Myocyte (in vitro differentiated cells): ENCODE measurements at places on chromosomes 2 and 18. TPM values are rescaled to one million over a fixed set of nuclear protein-coding genes. Genes with fewer than 3 reads are reported as not detected.
A peak's percentile ranks its signal among the peaks of the same experiment; 100 is the strongest.

Gene KCNIP3
- 4.9 and 12.5 TPM in 2 replicates for total RNA-seq

Gene ALPP
- total RNA-seq, result not detected in 2 replicates

Gene CYP26B1
- total RNA-seq, result 0.10 and 0.19 TPM in 2 replicates

Gene FAHD2A
- total RNA-seq, result 35.1 and 37.6 TPM in 2 replicates

Gene FOXI3
- not detected in 2 replicates for total RNA-seq

Gene MLPH
- 47.0 and 51.0 TPM in 2 replicates for total RNA-seq

Gene ALPI
- not detected in 2 replicates for total RNA-seq

Gene GALNT3
- 0.16 and 0.37 TPM in 2 replicates for total RNA-seq

Gene AGXT
- not detected in 2 replicates for total RNA-seq

Gene CXCR1
- total RNA-seq, result not detected in 2 replicates

Gene MYL1
- 391 and 635 TPM in 2 replicates for total RNA-seq

Gene ERFE
- 8.5 and 10.1 TPM in 2 replicates for total RNA-seq

- no peak for DNase-seq
These were observed 194.0 kb upstream of the CYP26B1 start for GRCh38 chr2:72341639-72342038.

- no peak for DNase-seq
These were observed 26.0 kb upstream of the AMMECR1L start for GRCh38 chr2:127911737-127912136.

DNA sequence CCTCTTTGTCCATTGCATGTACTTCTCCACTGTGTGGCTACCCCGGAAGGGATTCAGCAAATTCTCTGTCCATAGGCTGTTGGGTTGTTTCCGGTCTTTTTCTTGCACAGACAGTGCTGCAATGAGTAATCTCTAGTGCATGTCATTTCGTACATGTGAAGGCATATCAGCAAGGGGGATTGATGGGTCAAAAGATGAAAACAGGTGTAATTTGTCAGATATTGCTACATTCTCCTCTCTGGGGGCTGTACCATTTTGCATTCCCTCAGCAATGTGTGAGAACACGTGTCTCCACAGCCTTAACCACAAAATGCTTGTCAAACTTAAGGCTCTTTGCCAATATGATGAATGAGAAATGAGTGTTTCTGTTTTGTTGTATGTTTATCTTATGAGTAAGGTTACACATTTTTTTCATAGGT, 60.5 kb downstream of the KLHL29 start:
- DNase-seq, result peak; percentile 57

DNA sequence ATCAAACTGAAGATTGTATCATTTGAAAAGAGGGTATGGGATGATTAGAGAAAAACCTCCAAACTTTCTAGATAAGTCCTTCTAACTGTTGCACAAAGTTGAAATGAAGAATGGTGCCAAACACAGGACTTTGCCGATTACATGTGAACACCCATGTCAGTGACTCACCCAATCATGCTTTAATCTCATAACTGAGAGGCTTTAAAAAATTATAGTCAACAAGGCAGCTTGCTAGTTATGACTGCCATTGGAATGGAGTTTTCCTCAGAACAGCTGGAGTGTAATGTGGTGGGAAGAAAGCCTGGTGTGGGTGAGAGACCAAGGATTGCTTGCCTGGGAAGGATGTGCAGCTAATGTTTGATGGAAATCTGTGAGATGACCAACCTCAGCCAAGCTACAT, 98.2 kb upstream of the ALPP start:
- peak; percentile 38 for DNase-seq

GRCh38 chr2:180709392-180710145, 270.8 kb upstream of the UBE2E3 start:
- no peak for DNase-seq

DNA sequence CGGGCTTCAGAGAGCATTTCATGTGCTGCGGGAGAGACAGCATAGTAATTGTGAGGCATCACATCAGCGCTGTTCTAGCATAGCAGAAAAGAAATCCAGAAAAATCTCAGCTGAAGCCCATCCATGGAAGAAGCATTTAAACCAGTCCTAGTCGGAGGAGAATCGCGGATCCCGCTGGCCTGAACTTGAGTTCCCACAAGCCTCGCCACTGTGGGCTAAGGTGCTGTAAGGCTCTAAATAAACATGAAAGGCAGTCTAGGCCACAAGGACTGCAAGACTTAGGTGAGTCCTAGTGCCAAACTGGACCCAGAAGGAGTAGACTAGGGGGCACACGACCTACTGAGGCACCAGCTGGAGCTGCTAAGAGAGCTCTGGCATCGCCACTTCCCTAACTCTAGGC, 1225.3 kb upstream of the CHAC2 start:
- no peak for DNase-seq

DNA sequence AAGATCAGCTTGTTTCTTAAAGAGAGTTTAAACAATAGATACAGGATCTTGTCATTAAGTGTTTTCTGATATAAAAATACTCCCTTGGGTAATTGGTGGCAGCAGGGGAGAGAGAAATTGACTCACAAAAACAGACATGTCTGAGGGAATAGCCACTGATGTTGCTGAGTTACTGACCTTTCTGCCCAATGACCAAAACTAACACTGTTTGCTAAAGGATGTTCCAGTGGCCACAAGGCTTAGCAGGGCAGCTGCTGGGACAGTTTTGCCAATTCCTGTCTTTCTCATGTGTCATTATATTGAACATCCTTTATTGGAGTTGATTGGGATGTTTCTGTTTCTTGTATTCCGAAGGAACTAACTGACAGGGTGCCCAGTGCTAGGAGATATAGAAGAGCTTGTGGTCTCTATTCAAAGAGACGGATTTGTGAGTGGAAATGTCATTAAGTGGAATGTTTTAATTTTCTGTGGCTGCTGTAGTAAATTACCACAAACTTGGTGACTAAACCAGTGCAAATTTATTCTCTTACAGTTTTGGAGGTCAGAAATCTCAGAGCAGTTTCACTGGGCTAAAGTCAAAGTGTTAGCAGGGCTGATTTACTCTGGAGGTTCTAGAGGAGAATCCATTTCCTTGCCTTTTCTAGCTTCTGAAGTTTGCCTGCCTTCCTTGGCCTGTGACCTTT, 124.8 kb upstream of the RMDN2 start:
- DNase-seq, result peak; percentile 57

DNA sequence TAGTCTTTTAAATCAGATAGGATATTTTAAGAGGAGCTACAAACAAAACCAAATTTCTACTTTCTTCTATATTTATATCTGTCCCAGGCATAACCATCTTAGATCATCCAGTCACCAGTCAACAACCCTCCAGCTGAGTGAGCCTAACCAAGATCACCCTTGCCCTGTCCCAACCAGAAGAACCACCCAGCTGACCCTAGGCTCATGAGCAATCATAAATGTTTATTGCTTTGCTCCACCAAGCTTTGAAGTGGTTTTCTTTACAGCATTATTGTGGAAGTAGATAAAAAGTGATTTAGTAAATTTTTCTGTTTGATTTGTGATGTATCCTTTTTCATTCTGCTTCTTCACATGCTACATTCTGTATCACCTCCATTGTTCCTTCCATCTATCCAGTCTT, 167.2 kb upstream of the PIEZO2 start:
- no peak for DNase-seq

DNA sequence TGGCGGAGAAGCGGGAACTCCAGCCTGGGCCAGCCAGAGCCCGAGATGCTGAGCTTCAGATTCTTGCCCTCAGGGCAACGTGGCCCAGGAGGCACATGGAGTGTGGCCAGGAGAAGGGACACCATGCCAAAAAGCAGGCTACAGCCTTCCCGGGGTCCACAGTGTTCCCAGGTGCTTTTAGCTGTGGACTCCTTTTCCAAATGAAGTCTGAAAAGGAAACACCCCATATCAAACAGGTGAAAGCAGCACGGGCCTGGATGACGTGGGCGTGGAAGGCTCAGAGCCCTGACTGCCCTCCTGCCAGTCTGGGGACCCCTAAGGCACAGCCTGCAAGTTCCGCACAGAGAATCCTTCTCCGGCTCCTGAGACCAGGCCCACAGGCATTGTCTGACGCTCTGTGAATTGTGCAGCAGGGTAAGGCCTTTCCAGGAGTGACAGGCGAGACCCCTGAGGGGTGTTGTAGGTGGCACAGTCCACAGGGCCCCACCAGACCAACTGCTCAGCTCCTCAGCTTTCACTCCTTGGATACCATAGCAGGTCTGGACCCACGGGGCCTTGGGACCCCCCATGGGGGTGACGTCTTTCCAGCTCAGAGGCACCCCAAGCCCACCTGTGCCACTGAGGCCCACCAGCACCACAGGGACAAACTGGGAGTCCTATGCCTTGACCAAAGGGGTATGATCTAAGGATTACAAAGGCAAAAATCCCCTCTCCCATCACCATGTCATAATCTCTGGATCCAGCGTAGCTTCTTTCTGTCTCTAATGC, 69.6 kb upstream of the RAB6C start:
- DNase-seq, result no peak

DNA sequence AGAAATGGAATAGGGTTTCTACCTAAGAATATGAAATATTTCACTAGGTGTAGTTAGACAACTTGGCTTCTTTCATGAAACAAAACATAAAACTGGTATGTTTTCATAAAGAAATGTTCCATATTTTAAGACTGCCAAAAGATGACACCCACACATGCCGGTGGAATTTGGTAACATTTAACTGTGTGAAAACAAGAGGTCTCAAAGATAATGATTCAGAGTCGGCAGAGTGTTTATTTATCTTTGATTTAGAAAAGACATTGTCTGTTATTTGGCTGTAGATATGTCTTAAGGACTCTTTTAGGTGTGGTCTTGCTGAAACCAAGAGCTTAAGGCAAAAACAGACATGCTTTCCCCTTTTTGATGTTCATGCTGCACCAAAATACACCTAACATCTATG, 63.5 kb upstream of the FN1 start:
- no peak for DNase-seq

- DNase-seq, result no peak
These were observed 1615.2 kb upstream of the ACVR2A start for GRCh38 chr2:146229508-146230155.

- DNase-seq, result no peak
These were observed 152.9 kb upstream of the DNMT3A start for GRCh38 chr2:25494616-25495015.

DNA sequence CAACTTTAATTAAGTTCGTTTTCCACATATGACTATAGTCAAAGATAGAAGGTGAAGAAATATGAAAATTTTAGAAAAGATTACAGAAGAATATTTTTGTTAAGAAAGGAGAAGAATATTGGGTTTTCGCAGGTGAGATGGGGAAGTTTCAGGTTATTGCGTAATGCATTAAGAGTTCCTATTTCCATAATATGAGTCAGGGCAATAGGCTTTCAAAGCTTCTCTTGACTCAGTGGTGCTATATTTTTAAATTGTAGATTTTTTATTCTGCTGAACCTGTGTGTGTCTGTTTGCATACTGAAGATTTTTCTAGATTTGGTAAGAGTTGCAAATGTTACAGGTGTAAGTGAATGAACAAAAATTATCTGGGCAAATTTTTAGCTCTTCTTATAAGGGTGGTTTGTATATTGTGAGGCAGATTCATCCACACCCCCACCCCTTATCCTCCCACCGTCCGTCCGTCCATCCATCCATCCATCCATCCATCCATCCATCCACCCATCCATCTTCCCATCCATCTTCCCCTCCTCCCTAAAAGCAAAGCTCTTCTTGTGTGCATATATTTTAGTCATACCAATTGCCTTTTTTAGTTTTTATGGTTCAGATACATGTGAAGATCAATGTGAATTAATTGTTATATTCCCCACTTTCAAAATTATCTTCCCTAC, 69.6 kb downstream of the MYO1B start:
- DNase-seq, result no peak

DNA sequence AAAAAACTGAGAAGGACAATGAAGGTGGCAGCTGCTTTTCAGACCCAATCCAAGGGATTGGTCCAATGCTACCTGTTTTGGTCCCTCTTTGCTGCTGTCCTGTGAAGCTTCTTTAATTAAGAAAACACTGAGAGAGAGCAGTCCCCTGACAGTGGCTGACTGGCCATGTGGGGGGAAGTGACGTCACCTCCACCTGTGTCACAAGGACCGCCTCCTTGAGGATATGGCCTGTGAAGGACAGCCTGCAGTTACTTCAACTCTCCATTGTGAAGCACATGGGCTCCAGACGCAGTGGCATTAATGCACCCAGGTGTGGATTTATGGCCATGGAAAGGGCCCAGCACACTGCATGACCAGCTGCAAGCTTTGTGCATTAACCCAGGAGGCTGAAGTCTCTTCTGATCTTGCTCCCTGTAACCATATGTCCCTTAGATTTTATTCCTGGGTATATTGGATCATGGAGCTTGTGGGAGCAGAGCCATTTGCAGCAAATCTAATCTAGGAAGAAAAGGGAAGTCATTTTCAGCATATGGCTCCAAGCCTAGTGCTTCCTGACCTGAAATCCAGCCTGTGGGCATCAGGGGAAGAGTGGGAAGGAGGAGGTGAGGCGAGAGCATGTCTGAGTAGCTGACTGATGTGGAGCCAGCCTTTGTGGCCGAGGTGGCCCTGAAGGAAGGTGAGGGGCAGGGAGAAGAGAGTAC, 32.2 kb downstream of the KIF5C start:
- DNase-seq, result no peak

GRCh38 chr2:219209236-219210195, 2.9 kb downstream of the ZFAND2B start:
- DNase-seq, result no peak

DNA sequence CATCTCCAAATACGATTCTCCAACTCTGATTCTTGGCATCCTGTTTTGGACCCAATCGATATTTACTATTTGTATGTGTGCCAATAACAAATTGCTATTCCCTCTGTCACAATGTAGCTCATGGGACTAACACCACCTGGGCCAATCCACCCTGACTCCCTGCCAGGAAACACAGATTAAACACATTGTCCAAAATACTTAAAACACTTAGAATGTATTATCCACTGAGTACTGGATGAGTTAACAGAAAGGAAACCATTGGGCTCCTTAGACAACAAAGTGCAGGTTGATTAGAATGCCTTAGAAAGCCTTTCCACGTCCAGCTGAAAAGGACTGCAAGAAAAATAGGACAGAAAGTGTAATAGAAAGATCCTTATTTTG, 79.4 kb upstream of the ARHGAP28 start:
- DNase-seq, result no peak

GRCh38 chr2:203510941-203511305, 24.2 kb downstream of the RAPH1 start:
- no peak for DNase-seq

GRCh38 chr18:35153609-35154272, 87.1 kb upstream of the ZNF397 start:
- no peak for DNase-seq

- DNase-seq, result no peak
These were observed 325.9 kb upstream of the NT5C1B start for GRCh38 chr2:18915227-18915626.

- DNase-seq, result no peak
These were observed 133.0 kb upstream of the MYT1L start for GRCh38 chr2:2464094-2464493.

DNA sequence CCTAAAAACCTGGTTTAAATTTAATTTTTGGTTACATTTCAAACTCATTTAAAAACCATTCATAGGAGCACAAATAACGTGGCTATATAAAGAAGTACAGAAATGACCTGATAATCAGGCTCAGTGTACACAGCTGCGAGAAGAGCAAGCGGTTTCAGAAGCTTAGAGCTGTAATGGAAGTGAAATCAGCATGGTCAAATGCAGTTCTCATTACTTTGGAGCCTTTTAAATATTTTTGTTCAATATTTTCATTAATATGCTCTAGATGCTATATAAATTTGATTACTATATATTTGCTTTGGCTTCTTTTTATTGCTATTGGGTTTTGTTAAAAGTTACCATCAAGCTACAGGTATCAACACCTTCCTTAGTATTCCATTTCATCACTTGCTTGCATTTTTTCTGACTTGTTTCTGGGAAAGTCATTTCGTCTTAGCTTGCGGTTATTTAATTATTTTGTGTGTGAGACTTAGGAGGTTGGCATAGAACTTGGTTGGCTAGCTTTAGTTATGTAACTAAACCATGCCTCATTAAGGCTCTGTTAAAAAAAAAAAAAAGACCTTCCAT, 58.7 kb downstream of the AFTPH start:
- DNase-seq, result no peak
